T-cell (primary cell): ENCODE measurements at places on chromosomes 7 and 10.
A peak's percentile ranks its signal among the peaks of the same experiment; 100 is the strongest.

DNA sequence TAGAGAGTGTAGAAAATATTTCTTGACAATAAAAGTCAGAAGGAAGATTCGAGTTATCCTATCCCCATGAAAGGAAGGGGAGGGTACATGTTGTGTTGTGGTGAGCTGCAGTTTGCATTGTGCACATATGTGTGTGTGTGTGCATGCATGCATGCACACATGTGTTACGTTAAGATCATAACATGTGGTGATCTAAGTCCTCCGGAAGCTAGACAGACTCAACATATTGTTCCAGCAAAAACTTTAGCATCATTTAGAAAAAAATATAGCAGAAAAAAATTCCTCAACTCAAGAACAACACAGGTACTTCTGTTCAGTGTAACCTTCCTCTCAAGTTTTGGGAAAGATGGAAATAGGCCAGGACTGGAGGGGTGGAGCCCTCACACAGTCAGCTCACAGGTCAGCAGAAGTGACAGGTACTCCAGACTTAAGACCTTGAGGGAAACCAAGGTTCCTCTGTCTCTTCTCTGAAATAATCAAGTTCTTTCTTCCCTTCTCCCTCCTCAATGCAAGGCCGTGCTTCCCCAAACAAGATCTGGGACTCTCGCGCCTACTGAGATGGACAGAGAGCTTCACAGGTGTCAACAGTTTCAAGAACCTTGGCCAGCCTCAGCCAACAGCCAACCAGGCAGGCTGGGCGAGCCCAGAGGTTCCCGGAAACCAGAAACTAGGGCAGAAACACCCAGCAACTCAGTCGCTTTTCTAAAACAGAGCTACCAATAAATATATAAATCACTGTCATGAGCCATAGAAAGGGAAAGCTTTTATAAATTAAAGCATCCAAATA lies 205.2 kb downstream of the FAM107B start:
- no peaks in the 10 kb centered on the region for H3K27me3 ChIP-seq
- peak overlapping the region; percentile 86 for H3K4me3 ChIP-seq
- peaks cover 82% of the 10 kb centered on the region for H3K4me1 ChIP-seq
- H3K36me3 ChIP-seq: peaks cover 4% of the 10 kb centered on the region
- H3K27ac ChIP-seq: peak overlapping the region; percentile 95

- H3K27me3 ChIP-seq: no peaks in the 10 kb centered on the region
- H3K36me3 ChIP-seq: no peaks in the 10 kb centered on the region
- H3K27ac ChIP-seq: no peak overlapping the region
- DNase-seq: no peak
- peaks cover 8% of the 10 kb centered on the region for H3K4me1 ChIP-seq
Observed at GRCh38 chr10:126014309-126014708, 117.9 kb downstream of the FANK1 start.

- no peak overlapping the region for H3K4me3 ChIP-seq
- H3K36me3 ChIP-seq: no peaks in the 10 kb centered on the region
- no peak for DNase-seq
- H3K4me1 ChIP-seq: no peaks in the 10 kb centered on the region
- H3K27me3 ChIP-seq: peaks cover 9% of the 10 kb centered on the region
Observed at GRCh38 chr7:140621401-140622021, 19.1 kb downstream of the DENND2A start.

- H3K27ac ChIP-seq: no peak overlapping the region
- no peak for DNase-seq
- no peaks in the 10 kb centered on the region for H3K4me1 ChIP-seq
- H3K27me3 ChIP-seq: peaks cover 32% of the 10 kb centered on the region
- H3K4me3 ChIP-seq: no peak overlapping the region
Observed at GRCh38 chr10:71471957-71472365, 75.2 kb downstream of the CDH23 start.

GRCh38 chr10:61878740-61879068 lies 22.8 kb upstream of the ARID5B start:
- no peaks in the 10 kb centered on the region for H3K36me3 ChIP-seq
- H3K4me1 ChIP-seq: no peaks in the 10 kb centered on the region
- no peak for DNase-seq

GRCh38 chr7:151924508-151924907 lies 31.7 kb upstream of the GALNTL5 start:
- no peaks in the 10 kb centered on the region for H3K36me3 ChIP-seq
- H3K27ac ChIP-seq: no peak overlapping the region
- peaks cover 28% of the 10 kb centered on the region for H3K27me3 ChIP-seq

- H3K4me1 ChIP-seq: no peaks in the 10 kb centered on the region
- H3K27me3 ChIP-seq: no peaks in the 10 kb centered on the region
- H3K4me3 ChIP-seq: no peak overlapping the region
- no peak for DNase-seq
- H3K27ac ChIP-seq: no peak overlapping the region
Observed at GRCh38 chr7:47370461-47371042, 211.4 kb downstream of the TNS3 start.
